Breast epithelium (tissue), 4 donors: ENCODE measurements at places on chromosomes 12 and 14.

DNA sequence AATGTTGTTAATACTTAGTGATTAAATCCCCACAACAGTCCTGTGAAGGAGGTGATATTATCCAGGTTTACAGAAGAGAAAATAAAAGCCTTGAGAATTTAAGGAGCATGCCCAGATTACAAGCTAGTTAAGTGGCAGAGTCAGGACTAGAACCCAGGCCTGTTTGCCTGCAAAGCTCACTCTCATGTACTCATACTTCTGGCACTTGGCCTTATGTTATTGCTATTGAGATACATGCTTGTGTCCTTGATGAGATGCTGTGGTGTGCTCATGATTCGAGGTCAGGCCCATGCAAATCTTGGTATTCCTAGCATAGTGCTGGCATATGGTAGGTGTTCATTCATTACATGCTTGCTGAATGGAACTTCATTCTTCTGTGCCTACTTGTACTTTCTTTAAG is 7.6 kb upstream of the EID3 start:
- no peak for DNase-seq

DNA sequence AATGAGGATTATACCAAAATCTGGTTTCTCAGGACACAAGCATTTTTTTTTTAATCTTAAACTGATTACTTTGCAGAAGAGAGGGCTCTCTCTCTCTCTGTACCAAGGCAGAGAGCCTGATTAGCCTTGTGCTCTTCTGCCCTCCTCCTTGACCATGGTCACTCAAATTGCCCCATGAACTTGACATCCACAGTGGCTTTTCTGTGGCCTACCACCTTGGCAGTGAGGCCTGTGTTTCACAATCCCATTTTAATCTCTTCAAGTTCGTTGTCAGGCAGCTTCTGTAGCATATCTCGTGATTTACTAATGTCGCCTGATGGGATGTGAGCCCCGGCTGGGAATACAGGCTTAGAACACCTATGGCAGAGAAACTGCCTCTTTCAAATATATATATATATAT is 30.7 kb upstream of the PWP1 start:
- DNase-seq = no peak

- DNase-seq = no peak
Measured at GRCh38 chr12:97288531-97288930, 174.1 kb upstream of the RMST start.

- DNase-seq = no peak
Measured at GRCh38 chr14:79011091-79011919, 841.1 kb downstream of the NRXN3 start.

GRCh38 chr12:69274861-69275260 is 35.5 kb downstream of the CPSF6 start:
- DNase-seq = no peak

DNA sequence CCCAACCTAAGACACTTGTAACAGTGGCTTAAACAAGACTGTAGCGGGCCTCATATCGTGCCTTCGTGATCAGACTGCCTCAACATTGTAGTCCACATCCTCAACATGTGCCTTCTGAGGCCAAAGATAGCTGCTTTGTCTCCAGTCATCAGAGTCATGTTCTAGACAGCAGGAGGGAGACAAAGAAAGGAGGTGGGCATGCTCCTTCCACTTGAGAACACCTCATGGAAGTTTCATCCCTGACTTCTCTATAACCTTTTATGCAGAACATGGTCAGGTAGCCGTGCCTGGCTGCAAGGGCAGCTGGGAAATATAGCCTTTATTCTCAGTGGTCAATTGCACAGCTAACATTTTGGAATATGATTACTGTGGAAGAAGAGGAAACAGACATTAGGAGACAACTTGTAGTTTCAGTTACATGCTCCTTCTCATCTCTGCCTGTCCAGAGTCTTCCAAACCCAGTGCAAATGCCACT is 25.3 kb upstream of the DHRS2 start:
- DNase-seq = no peak

GRCh38 chr14:29803045-29803444 is 124.6 kb downstream of the PRKD1 start:
- no peak for DNase-seq

DNA sequence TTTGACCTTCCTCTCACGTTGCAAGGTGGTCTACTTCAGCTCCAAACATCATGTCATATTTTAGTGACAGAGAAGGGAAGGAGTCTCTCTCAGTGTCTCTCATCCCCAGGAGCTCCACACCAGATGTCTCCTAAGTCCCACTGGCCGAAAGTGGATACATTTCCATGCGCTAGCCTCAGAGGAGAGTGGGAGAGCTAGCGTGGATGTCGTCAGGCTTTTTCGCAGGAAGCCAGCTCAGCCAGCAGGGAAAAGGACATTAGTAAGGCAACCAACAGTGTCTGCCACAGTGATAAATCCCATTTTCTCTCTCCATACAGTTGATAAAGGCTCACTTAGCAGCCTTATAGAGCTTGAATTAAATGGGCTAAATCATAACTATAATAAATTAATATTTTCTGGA is 155.7 kb downstream of the PELI2 start:
- DNase-seq = no peak

DNA sequence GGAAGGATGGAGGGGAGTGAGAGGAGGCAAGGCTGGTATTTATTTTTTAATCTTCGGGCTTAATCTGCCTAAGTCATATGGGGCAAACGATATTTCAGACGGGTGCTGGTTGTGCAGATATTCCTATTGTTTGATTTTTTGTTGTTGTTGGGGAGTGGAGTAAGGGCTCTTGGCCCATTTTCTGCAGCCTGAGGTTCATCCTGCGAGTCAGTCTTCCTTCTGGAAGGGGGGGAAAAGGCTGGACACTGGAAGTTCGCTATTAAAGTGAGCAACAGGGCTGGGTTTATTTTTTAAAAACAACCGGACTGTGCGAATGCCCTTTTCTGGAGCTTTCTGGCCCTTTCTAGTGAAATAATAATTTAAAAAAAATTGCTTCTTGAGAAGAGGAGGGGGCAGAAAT is 2.3 kb downstream of the NRXN3 start:
- no peak for DNase-seq

- no peak for DNase-seq
Measured at GRCh38 chr12:94230357-94230905, 82.1 kb downstream of the PLXNC1 start.

DNA sequence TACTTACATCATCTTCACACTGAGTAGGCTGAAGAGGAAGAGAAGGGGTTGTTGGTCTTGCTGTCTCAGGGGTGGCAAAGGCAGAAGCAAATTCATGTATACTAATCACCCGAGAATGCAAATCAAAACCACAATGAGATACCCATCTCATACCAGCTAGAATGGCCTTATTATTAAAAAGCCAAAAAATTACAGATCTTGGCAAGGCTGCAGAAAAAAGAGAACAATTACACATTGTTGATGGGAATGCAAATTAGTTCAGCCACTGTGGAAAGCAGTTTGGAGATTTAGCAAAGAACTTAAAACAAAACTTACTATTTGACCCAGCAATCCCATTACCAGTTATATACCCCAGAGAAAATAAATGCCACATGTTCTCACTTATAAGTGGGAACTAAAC is 154.9 kb downstream of the SEC23A start:
- DNase-seq = no peak

GRCh38 chr12:128940974-128941373 is 87.7 kb downstream of the GLT1D1 start:
- DNase-seq = no peak

- DNase-seq = no peak
Measured at GRCh38 chr12:82277582-82277981, 80.6 kb downstream of the CCDC59 start.

DNA sequence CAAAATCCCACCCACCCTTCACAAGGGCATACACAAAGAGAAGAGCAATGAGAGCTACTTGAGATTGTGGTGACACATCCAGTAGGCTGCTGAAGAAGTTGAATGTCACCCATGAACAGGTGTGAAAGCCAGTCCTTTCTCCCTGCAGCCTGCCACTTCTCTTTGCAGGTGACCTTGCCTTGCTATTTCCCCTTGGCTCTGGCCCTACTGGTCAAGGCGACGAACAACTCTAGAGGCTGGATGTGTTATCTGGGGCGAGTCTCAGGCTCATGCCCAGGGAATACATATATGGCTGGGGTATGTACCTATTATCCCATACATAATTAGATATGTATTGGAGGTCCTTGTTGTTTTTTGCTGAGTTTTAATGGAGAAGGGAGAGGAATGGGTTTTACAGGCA is 70.2 kb upstream of the EGLN3 start:
- no peak for DNase-seq

- DNase-seq = no peak
Measured at GRCh38 chr12:71392521-71393145, 47.0 kb upstream of the LGR5 start.

DNA sequence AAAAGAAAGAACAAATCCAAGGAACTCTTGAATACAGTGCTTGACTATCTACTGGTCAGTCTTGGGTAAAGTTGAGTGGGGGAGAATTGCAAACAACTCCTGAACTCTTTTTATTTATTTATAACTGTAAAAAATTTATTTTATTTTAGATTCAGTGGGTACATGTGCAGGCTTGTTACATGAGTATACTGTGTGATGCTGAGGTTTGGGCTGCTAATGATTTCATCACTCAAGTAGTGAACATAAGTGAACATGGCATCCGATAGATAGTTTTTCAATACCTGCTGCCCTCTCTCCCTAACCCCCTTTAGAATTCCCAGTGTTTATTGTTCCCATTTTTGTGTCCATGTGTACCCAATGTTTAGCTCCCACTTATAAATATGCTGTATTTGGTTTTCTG is 3.2 kb upstream of the GSG1 start:
- DNase-seq = no peak

- no peak for DNase-seq
Measured at GRCh38 chr12:3293446-3294161, 197.4 kb upstream of the PRMT8 start.

DNA sequence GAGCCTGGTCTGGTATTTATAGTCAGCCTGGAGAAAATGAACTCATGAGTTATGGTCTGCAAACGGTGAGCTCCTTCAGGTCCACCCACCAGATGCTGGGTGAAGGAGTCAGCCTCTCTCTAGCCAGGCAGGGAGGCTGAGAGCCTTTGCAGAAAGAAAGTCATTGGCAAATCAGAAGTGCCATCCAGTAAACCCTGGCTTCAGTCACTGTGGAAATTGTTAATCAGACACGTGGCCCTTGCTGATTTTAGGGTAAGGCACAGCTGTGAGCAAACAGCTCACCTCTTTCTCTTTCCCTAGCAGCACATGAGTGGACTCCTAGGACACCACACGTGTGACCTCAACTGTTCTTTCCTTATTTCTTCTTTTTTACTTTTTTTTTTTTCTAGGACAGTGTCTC is 44.9 kb downstream of the CHST11 start:
- DNase-seq = no peak

- DNase-seq = no peak
Measured at GRCh38 chr14:105492031-105492970, 1.3 kb downstream of the TEDC1 start.

- DNase-seq = no peak
Measured at GRCh38 chr14:54182419-54183045, 214.3 kb upstream of the CDKN3 start.

GRCh38 chr12:51636581-51636980 is 45.5 kb downstream of the SCN8A start:
- DNase-seq = no peak

GRCh38 chr12:80260269-80260668 is 160.9 kb downstream of the OTOGL start:
- DNase-seq = no peak

- no peak for DNase-seq
Measured at GRCh38 chr14:30861200-30861599, 13.2 kb upstream of the COCH start.

DNA sequence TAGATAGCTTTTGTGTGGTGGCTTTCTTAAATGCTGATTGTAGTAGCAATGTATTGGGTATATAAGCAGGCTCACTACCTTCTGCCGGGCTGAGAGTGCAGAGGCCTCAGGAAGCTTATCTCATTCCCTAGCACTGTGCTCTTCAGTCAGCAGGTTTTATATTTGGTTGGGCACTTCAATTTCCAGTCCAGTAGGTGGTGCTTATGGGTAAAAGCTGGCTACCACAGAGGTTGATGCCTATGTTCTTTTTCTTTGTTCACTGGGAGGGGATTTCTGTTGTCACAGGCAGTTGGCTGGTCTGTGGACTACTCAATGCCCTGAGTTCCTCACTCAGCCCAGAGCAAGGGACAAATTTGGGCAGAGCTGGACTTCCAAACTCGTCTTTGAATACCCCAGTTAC is 43.0 kb upstream of the GLIPR1 start:
- no peak for DNase-seq

- no peak for DNase-seq
Measured at GRCh38 chr14:50666772-50667683, 1.1 kb downstream of the SAV1 start.

GRCh38 chr14:89792489-89793366 is 161.8 kb downstream of the EFCAB11 start:
- no peak for DNase-seq
